Fibroblast of skin of abdomen (primary cell): ENCODE measurements at places on chromosomes 5 and 9.
A peak's percentile ranks its signal among the peaks of the same experiment; 100 is the strongest.

DNA sequence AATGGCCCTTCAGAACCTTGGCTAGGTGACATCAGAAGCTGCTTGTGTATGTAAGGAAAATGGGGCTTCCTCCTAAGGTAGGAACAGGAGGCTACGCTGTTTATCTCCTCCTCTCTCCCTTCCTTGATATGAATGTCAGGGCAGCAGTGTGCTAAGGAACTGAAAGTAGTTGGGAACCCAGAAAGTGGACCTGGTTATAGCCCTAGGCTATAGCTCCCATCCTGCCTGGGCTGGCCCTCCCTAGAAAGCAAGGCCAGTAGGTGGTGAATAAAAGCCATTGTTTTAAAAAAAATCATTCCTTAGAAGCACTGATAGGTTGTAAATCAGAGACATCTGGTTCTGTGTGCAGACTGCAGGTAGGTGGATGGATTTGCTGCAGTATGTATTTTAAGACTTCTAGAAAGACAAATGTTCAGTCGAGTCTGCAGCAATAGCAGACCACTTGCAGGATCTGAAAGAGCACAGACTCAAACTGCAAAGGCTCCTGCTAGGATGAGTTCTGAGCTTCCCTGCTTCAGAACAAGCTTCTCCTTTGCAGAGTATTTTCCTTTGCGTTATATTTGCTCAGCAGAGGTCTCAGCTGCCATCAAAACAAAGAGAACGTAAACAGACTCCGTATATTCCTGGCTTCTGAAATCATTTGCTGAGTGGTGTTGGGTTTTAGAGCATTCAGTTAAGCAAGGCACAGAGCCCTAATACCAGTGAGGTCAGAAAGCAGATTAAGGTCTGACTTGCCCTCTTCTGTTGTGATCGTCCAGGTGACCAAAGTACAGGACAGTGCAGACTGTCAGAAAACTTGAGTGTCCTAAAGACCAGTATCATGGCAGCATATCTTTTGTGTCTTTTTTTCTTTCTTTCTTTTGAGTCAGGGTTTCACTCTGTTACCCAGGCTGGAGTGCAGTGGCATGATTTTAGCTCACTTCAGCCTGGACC is 20.1 kb upstream of the CFAP157 start:
- DNase-seq: no peak

DNA sequence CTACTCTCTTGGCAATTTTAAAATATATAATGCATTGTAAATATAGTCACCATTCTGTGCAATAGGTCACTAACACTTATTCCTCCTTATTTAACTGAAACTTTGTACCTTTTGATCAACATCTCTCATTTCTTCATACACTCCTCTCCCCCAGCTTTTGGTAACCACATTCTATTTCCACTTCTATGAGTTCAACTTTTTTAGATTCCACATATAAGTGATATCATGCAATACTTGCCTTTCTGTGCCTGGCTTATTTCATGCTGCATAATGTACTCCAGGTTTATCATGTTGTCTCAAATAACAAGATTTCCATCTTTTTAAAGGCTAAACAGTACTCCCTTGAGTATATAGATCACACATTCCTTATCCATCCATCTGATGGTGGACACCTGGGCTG is 188.8 kb downstream of the NXNL2 start:
- no peak for DNase-seq

- peak; percentile 53 for DNase-seq
Observed at GRCh38 chr5:138138949-138139780, at the start of gene NME5. TSS of gene NME5 (minus strand) at chr5:138139428. CDS start at chr5:138138780, 648 bp downstream.

DNA sequence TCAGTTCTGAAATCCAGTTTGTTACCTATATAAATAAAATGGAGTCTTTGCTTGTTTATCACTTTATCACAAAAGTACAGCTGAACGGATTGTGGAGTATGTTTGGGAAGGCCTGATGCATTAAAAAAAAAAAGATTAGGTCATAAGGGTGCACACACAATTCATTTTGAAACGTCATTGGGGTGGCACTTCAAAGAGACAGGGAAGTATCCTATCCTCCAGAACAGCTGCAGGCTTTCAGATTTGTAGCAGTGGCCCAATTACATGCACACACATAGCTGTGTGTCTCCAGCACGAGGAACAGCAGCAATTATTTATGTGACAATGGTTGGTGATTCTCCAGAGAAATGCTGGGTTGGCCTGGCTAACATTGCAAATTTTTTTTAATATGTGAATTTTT is 46.8 kb upstream of the FER start:
- no peak for DNase-seq

DNA sequence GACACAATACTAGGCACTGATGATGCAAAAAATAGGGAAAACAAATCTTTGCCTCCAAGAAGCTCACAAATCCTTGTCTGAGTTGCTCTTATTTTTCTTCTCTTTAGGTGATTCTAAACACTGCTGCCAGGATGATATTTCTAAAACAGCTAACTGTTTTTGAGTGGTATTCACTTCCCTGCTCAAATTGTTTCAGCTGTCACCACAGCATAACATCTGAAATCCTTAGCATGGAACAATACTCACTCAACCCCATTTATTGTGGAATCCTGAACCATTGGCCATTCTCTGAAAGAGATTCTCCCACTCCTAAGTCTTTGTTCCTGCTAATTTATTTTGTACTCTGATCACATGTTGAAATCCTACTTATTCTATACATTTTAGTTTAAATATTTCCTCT is 4.8 kb upstream of the SHOC1 start:
- DNase-seq: no peak

- DNase-seq: peak; percentile 74
Observed at GRCh38 chr9:36328798-36329411, 70.7 kb upstream of the GNE start.

- no peak for DNase-seq
Observed at GRCh38 chr5:82813861-82814260, 263.3 kb downstream of the TMEM167A start.

- DNase-seq: no peak
Observed at GRCh38 chr9:86347991-86348390, 6.2 kb downstream of the TUT7 start.

DNA sequence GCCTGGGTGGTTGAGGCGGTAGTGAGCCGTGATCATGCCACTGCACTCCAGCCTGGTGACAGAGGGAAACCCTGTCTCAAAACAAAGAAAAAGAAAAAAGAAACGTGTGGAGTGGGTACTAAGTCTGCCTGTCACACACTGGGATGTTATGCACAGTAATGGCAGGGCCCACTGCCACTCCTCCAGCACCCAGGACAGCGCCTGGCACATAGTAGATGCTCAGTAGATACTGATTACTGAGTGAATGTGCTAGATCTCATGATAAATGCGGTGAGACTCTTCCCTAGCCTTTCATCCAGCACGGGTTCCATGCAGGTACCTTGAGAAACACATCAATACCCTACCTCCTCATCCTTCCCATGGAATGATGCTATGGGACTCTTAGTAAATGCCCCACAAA is 87.4 kb upstream of the HSPA9 start:
- DNase-seq: no peak

DNA sequence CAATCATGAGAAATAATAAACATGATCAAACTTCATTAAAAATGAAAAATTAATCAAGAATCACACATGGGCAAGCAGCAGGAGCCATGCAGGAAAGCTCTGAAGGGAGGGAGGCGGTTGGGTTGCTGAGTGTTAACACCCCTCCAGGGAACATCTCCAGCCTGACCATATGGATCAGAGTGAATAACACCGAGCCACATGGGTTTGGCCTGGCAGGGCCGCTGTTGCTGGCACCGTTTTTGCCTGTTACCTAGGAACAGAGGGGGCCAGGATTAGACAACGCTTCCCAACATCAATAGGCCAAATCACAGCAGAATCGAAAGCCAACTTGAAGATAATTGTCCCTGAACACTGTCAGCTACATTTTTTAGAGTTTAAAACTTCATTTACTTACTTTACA is 160.2 kb downstream of the DENND1A start:
- no peak for DNase-seq
